ENCODE measurements at places on chromosomes 2 and 18. TPM values are rescaled to one million over a fixed set of nuclear protein-coding genes. Genes with fewer than 3 reads are reported as not detected.

GRCh38 chr2:219274361-219274921 lies 4.7 kb upstream of the DNAJB2 start:
- no peaks in the 10 kb centered on the region for H3K27me3 ChIP-seq
- no peak overlapping the region for H3K27ac ChIP-seq
- no peak overlapping the region for H3K4me3 ChIP-seq
- no peaks in the 10 kb centered on the region for H3K36me3 ChIP-seq

GRCh38 chr2:113157118-113157896 lies 16.5 kb upstream of the PSD4 start:
- no peak overlapping the region for H3K4me3 ChIP-seq
- H3K27me3 ChIP-seq: no peaks in the 10 kb centered on the region
- H3K36me3 ChIP-seq: no peaks in the 10 kb centered on the region
- no peak for DNase-seq
- no peak overlapping the region for H3K27ac ChIP-seq
- no peaks in the 10 kb centered on the region for H3K4me1 ChIP-seq

- no peaks in the 10 kb centered on the region for H3K36me3 ChIP-seq
- H3K27me3 ChIP-seq: no peaks in the 10 kb centered on the region
- no peak overlapping the region for H3K27ac ChIP-seq
- DNase-seq: no peak
Measured at GRCh38 chr18:55763298-55763697, 175.3 kb upstream of the TCF4 start.

C2orf66 gene
- total RNA-seq: not detected

- no peaks in the 10 kb centered on the region for H3K27me3 ChIP-seq
- H3K36me3 ChIP-seq: no peaks in the 10 kb centered on the region
- H3K4me3 ChIP-seq: no peak overlapping the region
- no peak overlapping the region for H3K27ac ChIP-seq
- DNase-seq: no peak
Measured at GRCh38 chr18:41763361-41763760, 191.7 kb upstream of the PIK3C3 start.

- H3K27ac ChIP-seq: no peak overlapping the region
- H3K27me3 ChIP-seq: no peaks in the 10 kb centered on the region
- DNase-seq: peak; percentile 86
Measured at GRCh38 chr2:241659150-241659739, 21.8 kb downstream of the ATG4B start.

DNA sequence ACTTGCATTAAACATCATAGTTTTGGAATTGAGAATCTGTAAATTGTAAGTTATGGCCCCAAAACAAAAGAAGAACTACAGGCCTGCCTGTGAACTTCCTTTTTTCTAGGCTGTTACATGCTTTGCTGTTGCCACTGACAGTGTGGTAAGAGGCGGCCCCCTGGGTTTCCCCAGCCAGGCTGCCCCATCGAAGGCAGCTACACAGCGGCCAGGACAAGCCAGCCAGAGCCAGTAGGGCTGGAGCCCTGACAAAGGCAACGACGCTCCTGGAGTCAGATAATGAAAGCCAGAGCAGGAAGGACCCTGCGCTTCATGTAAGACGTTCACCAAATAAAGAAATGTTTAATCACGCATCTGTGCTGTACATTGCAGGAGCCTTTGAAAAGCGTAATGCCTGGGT lies 55.0 kb downstream of the ANKRD44 start:
- no peaks in the 10 kb centered on the region for H3K27me3 ChIP-seq
- peak overlapping the region; percentile 90 for H3K27ac ChIP-seq
- H3K4me3 ChIP-seq: peak overlapping the region; percentile 44
- no peaks in the 10 kb centered on the region for H3K36me3 ChIP-seq

GRCh38 chr2:201806442-201807170 lies at the start of gene CDK15:
Gene CDK15 (plus strand): TSS chr2:201806537. CDS start chr2:201806665, 128 bp downstream.
- DNase-seq: no peak
- H3K4me3 ChIP-seq: no peak within 1 kb of the TSS
- H3K27ac ChIP-seq: no peak within 1 kb of the TSS
- no peaks in the 10 kb centered on the region for H3K36me3 ChIP-seq
- peaks cover 13% of the 10 kb centered on the region for H3K4me1 ChIP-seq

- no peak within 1 kb of the TSS for H3K27ac ChIP-seq
- peak within 1 kb of the TSS; percentile 33 for H3K4me3 ChIP-seq
- H3K27me3 ChIP-seq: peaks cover 3% of the 10 kb centered on the region
- DNase-seq: no peak
Measured at GRCh38 chr2:10079870-10080535, at the start of gene CYS1. Gene CYS1 (minus strand): TSS chr2:10080411. CDS start chr2:10080223, 188 bp downstream.

CPS1 gene
- total RNA-seq: 5.0 TPM

KCNG2 gene
- not detected for total RNA-seq

DNA sequence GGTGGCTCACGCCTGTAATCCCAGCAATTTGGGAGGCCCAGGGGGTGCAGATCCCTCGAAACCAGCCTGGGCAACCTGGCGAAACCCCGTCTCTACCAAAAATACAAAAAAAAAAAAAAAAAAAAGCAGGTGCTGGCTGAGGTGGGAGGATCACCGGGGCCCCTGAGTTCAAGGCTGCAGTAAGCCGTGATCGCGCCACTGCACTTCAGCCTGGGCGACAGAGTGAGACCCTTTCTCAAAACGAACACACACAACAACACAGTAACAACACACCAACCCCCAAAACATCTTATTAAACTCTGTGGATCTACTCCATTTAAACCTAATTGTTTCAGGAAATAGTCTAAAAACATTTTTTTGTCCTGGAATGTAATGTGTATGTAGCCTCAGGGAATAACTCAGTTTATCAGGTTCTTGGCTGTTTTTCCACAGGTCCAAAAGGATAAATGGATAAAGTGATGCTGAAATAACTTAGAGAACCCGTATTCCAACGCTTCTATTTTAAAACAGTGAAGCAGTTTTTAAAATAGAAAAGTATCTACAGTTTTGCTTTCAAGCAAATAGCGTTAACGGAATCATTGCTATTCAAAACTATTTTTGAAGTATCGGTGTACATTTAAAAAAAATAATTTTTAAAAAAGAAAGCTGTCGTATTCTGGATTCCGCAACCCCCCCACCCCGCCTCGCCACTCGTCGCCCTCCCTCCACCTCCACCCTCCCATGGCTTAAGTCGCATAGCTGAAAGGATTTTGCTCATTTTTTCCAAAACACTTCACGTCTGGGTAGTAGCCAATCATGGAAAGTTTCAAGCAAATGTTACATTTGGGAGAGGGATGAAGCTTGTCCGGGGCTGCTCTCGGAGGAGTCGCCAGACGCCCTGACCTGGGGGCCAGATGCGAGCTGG lies 895 bp upstream of the GLS start:
- DNase-seq: no peak
- H3K36me3 ChIP-seq: peaks cover 7% of the 10 kb centered on the region
- no peaks in the 10 kb centered on the region for H3K27me3 ChIP-seq
- H3K4me3 ChIP-seq: peak overlapping the region; percentile 79
- H3K4me1 ChIP-seq: peaks cover 33% of the 10 kb centered on the region

DNA sequence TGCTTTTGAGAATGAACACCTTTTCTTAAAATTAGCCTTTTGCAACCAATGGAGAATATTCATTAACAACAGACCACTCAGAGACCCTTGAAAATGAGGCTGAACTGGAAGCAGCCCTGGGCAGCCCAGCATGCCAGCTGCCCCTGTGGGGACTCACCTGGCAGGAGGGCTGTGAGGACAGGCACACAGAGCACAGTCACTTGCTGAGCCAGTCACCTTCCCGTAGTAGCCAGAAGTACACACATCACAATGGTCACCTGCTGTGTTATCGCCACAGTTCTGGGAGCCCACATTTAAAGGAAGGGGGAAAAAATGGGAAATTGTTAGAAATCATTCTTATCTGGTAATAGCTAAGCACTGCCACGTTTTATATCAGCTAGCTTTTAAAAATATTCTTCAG lies 115.5 kb downstream of the LAMA1 start:
- H3K36me3 ChIP-seq: no peaks in the 10 kb centered on the region
- no peak for DNase-seq
- no peaks in the 10 kb centered on the region for H3K4me1 ChIP-seq
- H3K4me3 ChIP-seq: no peak overlapping the region

DNA sequence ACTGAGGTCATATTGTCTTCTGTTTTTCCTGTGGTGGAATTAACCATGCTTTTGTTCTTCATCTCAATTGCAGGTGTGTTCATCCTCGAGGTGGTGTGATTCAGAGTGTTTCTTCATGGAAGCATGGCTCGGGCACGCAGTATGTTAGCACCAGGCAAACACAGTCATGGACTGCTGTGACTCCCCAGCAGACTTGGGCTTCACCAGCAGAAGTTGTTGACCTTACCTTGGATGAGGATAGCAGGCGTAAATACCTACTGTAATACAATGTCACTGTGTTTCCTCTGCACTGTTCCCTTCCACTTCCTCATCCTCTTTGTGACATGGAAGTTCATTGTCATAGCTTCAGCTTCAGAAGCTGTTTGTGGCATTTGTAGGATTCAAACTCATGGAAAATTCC lies 158.7 kb downstream of the HAUS1 start:
- no peak for DNase-seq
- peaks cover 10% of the 10 kb centered on the region for H3K36me3 ChIP-seq
- no peak overlapping the region for H3K4me3 ChIP-seq
- H3K27me3 ChIP-seq: no peaks in the 10 kb centered on the region
- H3K4me1 ChIP-seq: peaks cover 36% of the 10 kb centered on the region

KCNJ13 gene
- total RNA-seq: 3.8 TPM

- no peaks in the 10 kb centered on the region for H3K36me3 ChIP-seq
- H3K27ac ChIP-seq: no peak overlapping the region
- H3K4me3 ChIP-seq: no peak overlapping the region
Measured at GRCh38 chr2:178193496-178193822, 853 bp upstream of the OSBPL6 start.

GRCh38 chr18:36729197-36729596 lies 99.6 kb downstream of the TPGS2 start:
- H3K4me3 ChIP-seq: no peak overlapping the region
- H3K36me3 ChIP-seq: peaks cover 19% of the 10 kb centered on the region
- no peak for DNase-seq
- H3K27me3 ChIP-seq: no peaks in the 10 kb centered on the region
- H3K4me1 ChIP-seq: peaks cover 32% of the 10 kb centered on the region

MDH1B gene
- total RNA-seq: 2.8 TPM

CNGA3 gene
- 0.07 TPM for total RNA-seq

GRCh38 chr2:160213511-160213910 lies 13.4 kb upstream of the ITGB6 start:
- no peaks in the 10 kb centered on the region for H3K36me3 ChIP-seq
- no peaks in the 10 kb centered on the region for H3K27me3 ChIP-seq
- no peak overlapping the region for H3K27ac ChIP-seq
- no peak for DNase-seq
- no peak overlapping the region for H3K4me3 ChIP-seq

DNA sequence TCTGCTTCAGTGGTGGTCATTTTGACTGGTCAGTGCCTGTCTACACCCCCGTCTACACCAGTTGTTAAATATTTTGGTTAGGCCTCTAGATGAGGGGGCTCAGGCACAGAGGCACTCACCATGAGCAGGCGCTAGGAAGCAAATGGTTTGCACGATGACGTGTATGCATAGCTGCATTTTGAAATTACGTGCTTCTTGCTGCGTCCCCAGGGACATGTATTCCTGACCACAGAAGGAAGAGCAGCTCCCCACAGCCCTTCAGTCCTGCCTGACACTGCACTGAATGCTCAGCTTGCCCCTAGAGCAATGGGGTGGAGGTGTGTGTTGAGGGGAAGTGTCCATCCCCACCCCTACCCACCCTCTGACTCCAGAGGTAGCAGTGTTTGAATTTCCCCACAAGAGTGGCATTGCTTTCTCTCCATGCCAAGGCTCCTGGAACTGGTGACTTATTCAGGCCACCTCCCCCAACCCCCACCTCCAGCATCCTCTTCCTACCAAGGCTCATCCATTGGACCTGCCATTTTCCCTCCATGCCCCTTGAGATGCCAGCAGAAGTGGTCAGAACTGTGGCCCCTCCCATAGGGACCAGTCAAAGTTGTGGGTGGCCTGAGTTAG lies 11.4 kb upstream of the ZAP70 start:
- H3K36me3 ChIP-seq: no peaks in the 10 kb centered on the region
- H3K4me3 ChIP-seq: no peak overlapping the region
- no peak overlapping the region for H3K27ac ChIP-seq
- H3K4me1 ChIP-seq: peaks cover 19% of the 10 kb centered on the region
- no peaks in the 10 kb centered on the region for H3K27me3 ChIP-seq
